ENCODE measurements at places on chromosomes 1 and 21.

GRCh38 chr1:65049941-65050713 lies 83.8 kb upstream of the JAK1 start:
- DNase-seq = no peak

DNA sequence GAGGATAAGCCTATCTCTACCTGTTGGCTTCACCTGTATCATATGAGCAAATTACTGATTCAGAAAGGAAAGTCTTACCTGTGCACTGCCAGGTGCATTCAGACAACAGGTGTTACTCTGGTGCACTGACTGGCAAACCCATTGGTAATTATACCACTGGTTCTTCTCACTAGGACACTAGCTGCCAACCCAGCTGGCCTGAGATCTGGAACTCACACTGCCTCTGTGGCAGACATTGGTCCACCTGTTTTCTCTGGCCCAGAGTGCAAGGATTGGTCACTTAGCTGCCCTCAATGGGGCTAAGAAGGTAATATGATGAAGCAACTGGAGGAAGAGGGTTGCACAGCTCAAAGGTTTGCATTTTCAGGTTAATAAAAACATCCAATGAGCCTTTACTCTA lies 140.2 kb upstream of the DNAH14 start:
- no peak for DNase-seq

- DNase-seq = no peak
Observed at GRCh38 chr1:236990052-236990445, 14.2 kb downstream of the MT1HL1 start.

DNA sequence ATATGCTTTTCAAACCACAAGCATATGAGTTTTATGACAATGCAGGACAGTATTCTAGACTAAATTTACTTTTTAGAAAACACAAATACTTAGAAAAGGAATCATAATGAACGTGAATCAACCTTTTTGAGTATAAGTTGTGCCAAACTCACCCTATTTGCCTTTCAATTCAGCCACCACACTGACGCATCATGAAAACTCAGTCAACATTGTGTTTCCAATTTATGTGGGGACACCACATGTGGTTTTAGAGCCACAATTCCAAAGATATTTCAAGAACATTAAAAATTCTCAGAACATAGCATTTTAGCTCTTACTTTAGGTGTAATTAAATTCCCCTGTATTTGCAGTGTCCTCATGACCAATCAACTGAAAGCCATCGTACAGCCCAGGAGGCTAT lies 118.8 kb downstream of the PTBP2 start:
- no peak for DNase-seq

DNA sequence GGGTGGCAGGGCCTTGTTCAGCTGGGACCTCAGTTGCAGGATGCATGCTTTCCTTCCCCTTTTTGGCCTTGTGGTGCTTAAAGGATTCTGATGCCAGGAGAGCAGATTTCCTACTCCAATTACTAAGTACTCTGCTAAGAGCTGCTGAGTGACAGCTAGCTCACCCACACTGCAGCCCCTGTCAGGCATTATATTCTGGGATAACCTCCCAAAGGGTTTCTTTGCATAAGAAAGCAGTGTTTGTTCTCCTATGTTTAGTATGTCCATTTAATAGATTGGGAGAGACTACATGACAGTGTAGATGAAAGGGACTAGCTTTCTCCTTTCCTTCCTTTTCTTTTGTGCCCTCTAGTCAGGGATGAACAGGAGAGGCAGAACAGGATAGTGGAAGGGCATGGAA lies 100.7 kb downstream of the FAM78B start:
- DNase-seq = no peak

GRCh38 chr1:46372431-46372830 lies 21.7 kb upstream of the FAAH start:
- DNase-seq = no peak

Data from activated gamma-delta T cell treated with anti-CD3 and anti-CD28 coated beads, Interleukin-2, amount 50 U/mL, for 16 hours (primary cell).